ENCODE measurements at places on chromosomes 13 and 19. TPM values are rescaled to one million over a fixed set of nuclear protein-coding genes. Genes with fewer than 3 reads are reported as not detected.

Gene ZNF491
- polyA plus RNA-seq, result 3.9 TPM

Gene CYP4F3
- polyA plus RNA-seq, result 0.18 TPM

Gene TSSK6
- polyA plus RNA-seq, result 1.3 TPM

Gene CLEC4M
- polyA plus RNA-seq, result 2.0 TPM

Gene BCAM
- polyA plus RNA-seq, result 403 TPM

Gene CALR3
- polyA plus RNA-seq, result 0.12 TPM

Gene ZNF69
- polyA plus RNA-seq, result 16.4 TPM

Gene VN1R2
- not detected for polyA plus RNA-seq

Gene RFPL4AL1
- polyA plus RNA-seq, result not detected

Gene GSX1
- not detected for polyA plus RNA-seq

Gene BLVRB
- 44.1 TPM for polyA plus RNA-seq

Gene COX7A1
- polyA plus RNA-seq, result 24.3 TPM

Gene FCAR
- polyA plus RNA-seq, result 0.37 TPM

Gene GPC6
- polyA plus RNA-seq, result 71.0 TPM

Gene ZNF628
- 3.0 TPM for polyA plus RNA-seq

Gene ATP4A
- not detected for polyA plus RNA-seq

Gene CCL25
- 0.24 TPM for polyA plus RNA-seq

Gene SHISA2
- 68.9 TPM for polyA plus RNA-seq

Gene TPM4
- polyA plus RNA-seq, result 565 TPM

Gene ISOC2
- polyA plus RNA-seq, result 28.7 TPM

Gene KLF5
- polyA plus RNA-seq, result 30.7 TPM

Gene PSG1
- 0.11 TPM for polyA plus RNA-seq

Gene SMG9
- polyA plus RNA-seq, result 36.9 TPM

Gene VSTM1
- polyA plus RNA-seq, result not detected

All from right renal cortex interstitium (tissue), 3 donors.